Cortex of kidney (tissue), 1 donor: ENCODE measurements at places on chromosomes 2 and 18.

- no peak for DNase-seq
Measured at GRCh38 chr2:206354129-206354528, 79.7 kb downstream of the ZDBF2 start.

DNA sequence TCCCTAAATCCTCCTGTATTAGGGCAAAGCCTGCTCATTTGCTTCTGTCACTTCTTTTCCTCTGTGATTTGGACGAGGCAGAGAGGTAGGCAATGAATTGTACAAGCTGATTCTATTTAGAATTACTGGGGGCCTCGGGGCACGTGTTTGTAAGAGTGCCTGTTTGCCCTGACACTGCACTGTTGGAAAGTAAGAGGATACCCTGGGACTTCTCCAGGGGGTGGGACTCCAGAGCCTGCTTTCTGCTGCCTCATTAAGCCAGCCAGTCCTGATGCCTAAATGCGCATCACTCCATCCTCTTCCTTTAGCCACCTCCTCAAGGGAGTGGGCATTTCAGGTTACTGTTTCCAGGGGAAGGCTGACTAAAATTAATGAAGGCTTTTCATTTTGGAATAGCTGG is 134.3 kb downstream of the TDRD15 start:
- DNase-seq = no peak

- no peak for DNase-seq
Measured at GRCh38 chr18:79803611-79804051, 5.9 kb downstream of the KCNG2 start.

DNA sequence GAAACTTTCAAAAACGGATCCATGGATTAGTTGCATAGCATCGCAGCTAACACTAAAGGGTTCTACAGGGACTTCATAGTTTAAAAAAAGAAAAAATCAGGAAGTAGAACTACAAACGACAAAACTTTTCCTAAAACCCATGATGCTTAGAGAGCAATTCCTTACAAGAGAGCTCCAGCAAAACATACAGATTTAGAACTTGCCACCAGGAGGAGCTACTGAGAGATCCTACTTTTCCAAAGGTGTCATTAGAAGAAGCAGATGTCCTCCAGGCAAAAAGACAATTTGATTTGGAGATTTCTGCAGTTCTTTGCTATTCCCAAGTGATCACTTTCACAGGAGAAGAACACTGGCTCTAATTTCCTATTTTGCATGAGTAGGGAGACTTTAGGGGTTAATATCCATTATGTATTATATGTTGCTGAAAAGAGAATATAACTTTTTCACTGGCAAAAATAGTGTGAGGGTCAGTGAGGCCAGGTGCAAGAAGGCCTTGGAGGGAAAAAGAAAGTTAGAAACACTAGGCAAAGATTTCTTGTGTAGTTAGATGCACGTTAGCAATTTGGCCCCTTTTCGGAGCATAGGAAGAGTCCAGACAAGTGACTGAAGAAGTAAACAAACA is 436.2 kb downstream of the SUCLG1 start:
- no peak for DNase-seq

DNA sequence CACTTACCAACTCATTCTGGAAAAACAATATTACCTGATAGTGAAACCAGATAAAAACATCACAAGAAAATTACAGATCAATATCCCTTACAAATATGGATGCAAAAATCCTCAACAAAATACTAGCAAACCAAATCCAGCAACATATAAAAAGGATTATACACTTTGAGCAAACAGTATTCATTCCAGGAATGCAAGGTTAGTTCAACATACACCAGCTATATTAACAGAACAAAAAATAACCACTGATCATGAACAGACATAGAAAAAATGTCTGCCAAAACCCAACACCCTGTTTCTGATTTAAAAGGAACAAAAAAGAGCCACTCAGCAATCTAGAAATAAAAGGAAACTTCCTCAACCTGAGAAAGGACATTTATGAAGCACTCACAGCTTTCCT is 62.1 kb downstream of the TLK1 start:
- DNase-seq = no peak

GRCh38 chr2:54574107-54574859 is 118.2 kb downstream of the SPTBN1 start:
- no peak for DNase-seq

DNA sequence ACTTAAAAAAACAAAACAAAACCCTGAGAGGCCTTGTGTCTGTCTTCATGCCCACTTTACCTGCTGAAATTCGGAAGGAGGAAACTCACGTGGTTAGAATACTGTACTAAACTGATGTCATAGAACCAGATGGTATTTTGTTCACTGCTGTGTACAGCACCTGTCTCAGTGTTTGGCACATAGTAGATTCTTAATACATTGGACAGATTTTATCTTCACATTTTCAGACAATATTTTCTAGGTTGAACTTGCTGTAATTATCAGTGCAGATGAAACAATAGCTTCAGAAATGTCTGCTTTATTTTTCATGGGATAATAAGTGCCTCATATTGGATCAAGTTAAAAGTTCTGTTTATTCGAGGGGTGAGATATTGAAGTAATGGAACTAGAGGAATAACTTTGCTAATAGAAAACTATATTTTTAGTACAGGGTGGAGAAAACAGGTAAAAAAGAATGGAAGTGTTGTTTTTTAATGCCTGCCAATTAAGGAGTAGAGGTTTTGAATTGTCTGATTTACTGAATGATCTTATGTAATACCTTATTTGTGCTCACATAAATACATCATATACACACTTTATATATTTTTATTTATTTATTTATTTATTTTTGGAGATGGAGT is 23.7 kb downstream of the DDX1 start:
- no peak for DNase-seq

DNA sequence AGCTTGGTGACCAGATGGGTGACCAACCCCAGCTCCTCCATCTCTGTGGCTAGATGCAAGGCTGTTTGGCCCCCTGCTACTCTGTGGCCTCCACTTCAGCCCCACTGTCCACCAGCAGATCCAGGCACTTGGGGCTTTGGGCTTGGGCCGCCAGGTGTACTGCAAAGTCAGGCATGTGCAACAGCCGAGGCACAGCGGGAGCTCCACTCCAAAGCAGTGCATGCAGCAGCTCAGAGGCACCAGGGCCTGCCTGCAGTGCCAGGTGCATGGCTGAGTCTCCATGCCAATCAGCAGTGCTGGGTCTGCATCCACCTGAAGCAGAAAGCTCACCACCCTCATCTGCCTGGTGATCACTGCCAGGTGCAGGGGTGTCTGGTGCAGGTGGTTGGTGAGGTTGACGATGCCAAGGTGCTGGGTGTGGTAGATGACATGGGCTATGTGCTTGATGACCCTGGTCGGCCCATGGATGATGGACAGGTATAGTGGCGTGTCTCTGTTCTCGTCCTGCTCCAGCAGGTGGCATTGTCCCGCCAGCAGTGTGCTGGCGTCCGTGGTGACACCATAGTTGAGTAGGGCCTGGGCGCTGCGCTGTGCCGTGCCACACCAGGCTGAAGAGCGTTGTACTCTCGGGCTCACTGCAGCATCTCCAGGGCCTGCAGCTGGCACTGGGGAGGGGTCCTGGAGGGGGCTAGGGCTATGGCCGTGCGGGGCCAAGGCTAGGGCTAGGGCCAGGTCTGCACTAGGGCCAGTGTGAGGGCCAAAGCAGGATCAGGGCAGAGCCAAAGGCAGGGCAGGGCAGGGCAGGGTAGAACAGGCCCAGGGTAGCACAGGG is 1.0 kb upstream of the ANKRD62 start:
- DNase-seq = no peak

- DNase-seq = no peak
Measured at GRCh38 chr2:150853263-150853662, 365.8 kb upstream of the RND3 start.

- DNase-seq = no peak
Measured at GRCh38 chr2:241051578-241052487, 50.3 kb downstream of the MTERF4 start.
